Activated T-cell treated with anti-CD3 and anti-CD28 coated beads for 1 hour (primary cell): ENCODE measurements at places on chromosomes 12 and 14.

- no peak for DNase-seq
Observed at GRCh38 chr14:93997916-93998870, 1.1 kb downstream of the CCDC197 start.

- no peak for DNase-seq
Observed at GRCh38 chr12:43737646-43738045, 20.9 kb downstream of the PUS7L start.

DNA sequence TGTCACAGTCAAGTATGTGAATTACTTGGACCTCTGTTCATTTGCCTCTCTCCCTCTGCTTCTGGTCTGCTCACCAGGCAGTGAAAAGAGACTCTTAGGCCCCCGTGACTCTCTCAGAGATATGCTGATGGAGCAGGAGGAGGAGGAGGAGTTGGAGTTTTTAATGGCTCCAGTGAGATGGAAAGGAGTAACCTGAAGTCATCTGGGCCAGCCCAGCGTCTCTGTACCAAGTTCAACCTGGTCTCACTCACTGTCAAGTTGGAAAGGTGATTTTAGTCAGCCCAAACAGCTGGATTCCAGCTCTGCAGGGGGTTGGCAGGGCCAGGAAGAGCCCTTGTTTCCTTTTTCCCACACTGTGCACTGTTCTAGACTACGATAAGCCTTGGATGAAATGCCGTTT is 48.6 kb downstream of the SH2B3 start:
- no peak for DNase-seq

GRCh38 chr14:104973135-104973384 is 5.1 kb downstream of the AHNAK2 start:
- DNase-seq = no peak

GRCh38 chr12:74791365-74791764 is 253.7 kb downstream of the ATXN7L3B start:
- no peak for DNase-seq

GRCh38 chr12:20272801-20273200 is 95.5 kb upstream of the PDE3A start:
- DNase-seq = no peak

- DNase-seq = no peak
Observed at GRCh38 chr14:101509730-101510371, 51.4 kb upstream of the DIO3 start.

GRCh38 chr12:93807354-93807753 is 130.2 kb downstream of the CRADD start:
- DNase-seq = no peak

DNA sequence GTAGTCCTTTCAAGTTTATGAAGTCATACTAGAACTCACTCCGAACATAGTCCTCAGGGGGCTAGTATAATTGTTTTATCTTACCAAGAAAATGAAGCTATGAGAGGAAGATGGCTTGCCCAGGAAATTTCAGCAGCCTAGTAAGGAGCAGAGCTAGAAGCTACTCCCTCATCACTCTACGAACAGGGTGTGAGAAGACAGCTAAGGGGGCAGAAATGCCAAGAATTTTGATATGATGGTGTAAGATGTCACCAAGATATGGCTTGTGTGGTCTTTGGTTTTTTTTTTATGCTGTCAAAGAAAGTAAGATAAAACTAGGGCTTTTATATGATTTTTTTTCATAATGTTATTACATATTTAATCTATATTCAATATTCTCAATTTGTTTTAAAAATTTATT is 47.6 kb downstream of the PRICKLE1 start:
- no peak for DNase-seq

- no peak for DNase-seq
Observed at GRCh38 chr12:4240161-4240783, 33.3 kb upstream of the CCND2 start.

- no peak for DNase-seq
Observed at GRCh38 chr14:102158797-102159196, 19.1 kb downstream of the WDR20 start.

- no peak for DNase-seq
Observed at GRCh38 chr14:81062380-81062779, 107.0 kb downstream of the TSHR start.
